Cerebellum (tissue), 4 donors: ENCODE measurements at places on chromosomes 7 and 10. TPM values are rescaled to one million over a fixed set of nuclear protein-coding genes. Genes with fewer than 3 reads are reported as not detected.

Gene CPXM2
- total RNA-seq = 1.8 TPM

Gene PRLHR
- 0.36 TPM for total RNA-seq

Gene VAX1
- total RNA-seq = not detected

Gene GPR15LG
- total RNA-seq = 0.36 TPM

Gene OR2A7
- 0.91 TPM for total RNA-seq

Gene STAG3
- total RNA-seq = 1.5 TPM

Gene SPRN
- total RNA-seq = 5.5 TPM

Gene FZD8
- 5.9 TPM for total RNA-seq

Gene FOXI2
- total RNA-seq = not detected

Gene MOGAT3
- total RNA-seq = not detected

Gene CRHR2
- 0.27 TPM for total RNA-seq

Gene SPACDR
- total RNA-seq = 0.54 TPM

Gene RPA3
- total RNA-seq = 11.2 TPM

Gene CTNNA3
- total RNA-seq = 24.9 TPM

Gene GDI2
- 212 TPM for total RNA-seq

Gene FXYD4
- total RNA-seq = not detected

Gene OSBPL3
- total RNA-seq = 17.0 TPM

Gene SLC18A3
- total RNA-seq = 3.4 TPM

Gene VWC2
- total RNA-seq = 5.1 TPM

Gene NUTM2B
- total RNA-seq = 1.3 TPM

Gene CLCN1
- total RNA-seq = not detected

Gene HOXA10
- total RNA-seq = not detected

Gene SPDYE6
- not detected for total RNA-seq

Gene TMEM196
- 12.9 TPM for total RNA-seq

Gene CALML5
- not detected for total RNA-seq

Gene NPY4R2
- total RNA-seq = 1.5 TPM

Gene EEPD1
- total RNA-seq = 12.1 TPM

Gene ACTR3C
- total RNA-seq = 8.3 TPM

Gene PLXDC2
- total RNA-seq = 59.6 TPM

Gene ARMH3
- total RNA-seq = 20.9 TPM

Gene GSTO2
- total RNA-seq = 2.2 TPM

Gene HECW1
- total RNA-seq = 62.1 TPM

Gene PVRIG
- not detected for total RNA-seq

Gene SEPHS1
- total RNA-seq = 43.4 TPM

Gene MEOX2
- 0.09 TPM for total RNA-seq

Gene TFPI2
- total RNA-seq = 1.4 TPM

Gene ZCWPW1
- total RNA-seq = 2.8 TPM

Gene VIPR2
- total RNA-seq = 7.3 TPM

Gene AZGP1
- 0.27 TPM for total RNA-seq

Gene DHX32
- total RNA-seq = 16.2 TPM

Gene SPDYE2
- not detected for total RNA-seq
